Naive thymus-derived CD8-positive, alpha-beta T cell (primary cell): ENCODE measurements at places on chromosomes 6 and 20. TPM values are rescaled to one million over a fixed set of nuclear protein-coding genes. Genes with fewer than 3 reads are reported as not detected.

The NFKBIE gene
- 11.4 TPM for total RNA-seq

The KAT14 gene
- 28.1 TPM for total RNA-seq

The TXLNB gene
- 0.96 TPM for total RNA-seq

The SH3BGRL2 gene
- total RNA-seq = 23.4 TPM

The HLA-DMB gene
- 23.5 TPM for total RNA-seq

The FOXC1 gene
- total RNA-seq = not detected
